ENCODE measurements at places on chromosomes 1 and 21.

DNA sequence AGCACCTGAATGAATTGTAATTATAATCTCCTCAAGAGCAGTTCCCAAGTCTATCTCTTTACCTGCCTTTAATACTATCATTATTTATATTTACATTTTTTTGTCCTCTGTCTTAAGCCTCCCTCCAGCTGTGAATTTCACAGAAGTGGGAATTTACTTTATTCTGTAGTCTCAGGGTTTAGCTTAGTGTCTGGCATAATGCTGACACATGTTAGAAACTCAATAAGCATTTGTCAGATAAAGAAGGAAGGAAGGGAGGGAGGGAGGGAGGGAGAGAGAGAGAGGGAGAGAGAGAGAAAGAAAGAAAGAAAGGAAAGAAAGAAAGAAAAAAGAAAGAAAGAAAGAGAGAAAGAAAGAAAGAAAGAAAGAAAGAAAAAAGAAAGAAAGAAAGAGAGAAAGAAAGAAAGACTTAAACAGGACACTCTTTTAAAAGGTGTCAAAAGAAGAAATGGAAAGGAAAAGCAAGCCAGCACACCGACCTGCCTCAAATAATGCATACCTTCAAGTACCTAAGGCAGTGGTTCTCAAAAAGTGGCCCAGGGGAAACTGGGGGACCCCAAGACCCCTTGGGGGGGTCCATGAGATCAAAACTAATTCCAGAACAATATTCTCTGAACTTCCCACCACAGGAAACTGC is 1.8 kb upstream of the PGLYRP4 start:
- DNase-seq: no peak

DNA sequence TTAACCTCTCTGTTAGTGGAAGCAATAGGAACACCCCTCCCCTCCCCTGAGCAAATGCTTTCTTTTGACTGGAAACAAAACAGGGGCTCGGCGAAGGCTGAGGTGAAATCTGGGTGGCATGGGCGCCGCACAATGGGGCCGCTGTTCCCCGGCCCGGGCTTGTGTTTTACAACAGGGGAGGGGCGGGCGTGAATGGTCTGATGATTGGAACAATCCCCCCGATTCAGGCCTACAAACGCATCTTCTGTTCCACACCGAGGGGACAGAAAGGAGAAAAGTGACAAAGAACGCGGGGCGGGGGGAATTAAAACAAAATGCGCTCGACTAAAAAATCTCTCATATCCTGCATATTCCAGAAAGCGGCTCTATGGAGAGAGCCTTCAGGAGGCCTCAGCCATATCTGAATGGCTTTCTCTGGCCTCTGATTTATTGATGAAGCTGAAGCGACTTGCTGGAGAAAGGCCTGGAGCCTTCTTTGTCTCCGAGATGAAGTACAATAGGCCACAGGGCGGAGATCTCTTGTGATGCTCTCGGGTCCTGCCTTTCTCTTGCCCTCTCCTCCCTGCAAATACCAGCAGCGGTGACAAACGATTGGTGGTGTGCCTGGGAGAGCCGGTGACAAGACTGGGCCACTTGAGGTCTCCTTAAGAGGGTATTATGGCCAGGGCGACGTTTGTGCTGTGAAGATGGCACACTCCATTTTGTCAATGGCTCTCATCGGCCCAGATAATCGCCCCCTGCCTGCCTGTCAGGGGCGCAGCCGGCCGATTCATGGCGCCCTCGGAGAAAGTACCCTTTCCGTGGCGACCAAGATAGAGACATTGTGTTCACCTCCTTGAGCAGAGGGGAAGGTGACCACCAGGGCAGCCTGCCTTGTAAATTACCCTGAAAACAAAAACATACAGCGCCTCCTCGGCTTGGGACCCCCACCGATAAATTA is 47.1 kb upstream of the OLIG2 start:
- DNase-seq: peak; percentile 90

GRCh38 chr21:45386728-45387371 is 18.1 kb upstream of the COL18A1 start:
- no peak for DNase-seq

GRCh38 chr1:38833146-38833545 is 26.4 kb downstream of the RRAGC start:
- no peak for DNase-seq

- DNase-seq: no peak
These were observed 69.1 kb downstream of the SPSB1 start for GRCh38 chr1:9361630-9362260.

DNA sequence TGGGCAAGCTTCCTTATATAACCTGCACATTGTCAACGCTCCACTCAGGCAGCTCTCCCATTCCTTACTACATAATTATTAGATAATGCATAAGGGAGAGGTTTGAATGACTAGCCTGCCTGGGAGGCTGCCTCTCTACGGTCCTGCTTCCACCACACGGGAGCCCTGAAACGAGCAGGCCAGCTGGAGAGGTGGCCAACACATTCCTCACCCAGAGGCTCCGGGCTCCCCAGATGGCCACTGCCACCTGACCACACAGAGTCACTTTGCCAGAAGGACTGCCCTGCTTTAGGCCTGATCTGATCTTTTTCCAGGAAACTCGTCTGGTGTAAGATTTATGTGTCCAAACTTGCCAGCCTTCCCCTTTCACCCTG is 27.9 kb downstream of the HIVEP3 start:
- DNase-seq: no peak

DNA sequence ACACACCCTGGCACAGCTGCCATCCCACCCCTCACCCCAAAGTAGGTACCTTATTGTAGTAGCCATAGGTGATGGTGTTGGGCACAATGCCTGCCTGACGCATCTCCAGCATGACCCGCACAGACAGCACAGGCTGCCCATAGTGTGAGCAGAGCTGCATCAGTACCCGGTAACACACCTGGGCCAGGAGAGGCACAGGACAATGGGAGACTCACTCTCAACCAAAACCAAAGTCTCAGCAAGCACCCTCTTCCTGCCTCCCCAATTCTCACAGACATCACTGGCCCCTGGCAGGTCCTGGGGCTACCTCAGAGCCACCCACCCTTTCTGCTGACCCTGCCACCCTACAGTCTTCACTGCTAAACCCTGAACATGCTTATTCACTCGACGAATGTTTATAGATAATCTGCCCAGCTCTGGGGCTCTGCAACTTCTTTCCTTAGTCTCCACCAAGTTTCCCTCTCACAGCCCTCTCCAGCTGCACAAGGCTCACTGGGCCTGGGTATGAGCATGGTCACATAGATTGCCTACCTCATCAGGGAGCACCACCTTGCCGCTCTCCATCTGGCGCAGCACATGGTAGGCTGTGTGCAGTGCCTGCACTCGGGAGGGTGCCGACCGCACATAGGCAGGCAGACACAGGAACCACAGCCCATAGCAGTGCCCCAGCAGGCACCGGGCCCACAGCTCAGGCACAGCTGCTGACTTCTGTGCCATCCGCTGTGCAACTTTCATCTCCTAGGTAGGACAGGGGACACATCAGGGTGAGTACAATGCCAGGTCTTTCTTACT is 10.3 kb downstream of the DENND4B start:
- DNase-seq: no peak

- DNase-seq: no peak
These were observed 19.3 kb downstream of the KAZN start for GRCh38 chr1:14617791-14618190.

DNA sequence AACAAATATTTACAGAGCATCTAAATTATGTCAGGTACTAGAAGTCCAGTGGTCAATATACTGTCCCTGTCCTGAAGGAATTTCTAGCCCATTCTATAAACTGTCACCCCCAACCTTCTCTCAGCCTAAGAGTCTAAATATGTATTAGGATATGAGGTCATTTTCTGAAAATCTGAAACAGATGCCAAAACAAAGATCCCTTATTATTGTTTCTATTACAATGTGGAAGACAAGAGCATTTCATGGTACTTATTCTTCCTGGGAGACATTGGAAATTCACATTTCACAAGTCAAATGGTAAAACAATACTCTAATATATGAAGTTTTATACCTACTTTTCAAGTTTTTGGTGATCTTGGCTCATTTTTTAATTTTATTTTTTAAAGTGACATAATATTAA is 2.6 kb downstream of the CLCA1 start:
- no peak for DNase-seq

GRCh38 chr1:152148051-152148450 is 11.0 kb downstream of the RPTN start:
- no peak for DNase-seq

- DNase-seq: no peak
These were observed 66.8 kb upstream of the RAB4A start for GRCh38 chr1:229203991-229204632.

DNA sequence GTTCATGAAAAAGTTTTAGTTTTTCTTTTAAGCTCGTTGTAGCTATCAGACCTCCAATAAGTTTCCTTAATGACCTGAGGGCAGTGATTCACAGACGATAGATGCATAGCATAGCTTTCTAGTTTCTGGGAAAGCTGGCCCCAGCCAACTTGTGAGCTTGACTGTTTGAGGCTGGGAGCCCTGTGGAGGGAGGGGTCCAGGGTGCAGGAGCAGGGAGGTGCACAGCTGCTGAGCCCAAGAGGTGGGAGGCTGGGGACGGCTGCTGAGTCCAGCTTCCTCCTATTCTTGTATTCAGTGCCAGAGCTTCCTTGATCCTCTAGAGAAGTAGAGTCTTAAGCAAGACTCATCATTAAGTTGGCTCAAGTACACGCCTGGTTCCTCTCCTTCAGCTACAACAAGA is 11.0 kb upstream of the AVPR1B start:
- no peak for DNase-seq

GRCh38 chr1:89615676-89616598 is 17.0 kb upstream of the LRRC8C start:
- no peak for DNase-seq

DNA sequence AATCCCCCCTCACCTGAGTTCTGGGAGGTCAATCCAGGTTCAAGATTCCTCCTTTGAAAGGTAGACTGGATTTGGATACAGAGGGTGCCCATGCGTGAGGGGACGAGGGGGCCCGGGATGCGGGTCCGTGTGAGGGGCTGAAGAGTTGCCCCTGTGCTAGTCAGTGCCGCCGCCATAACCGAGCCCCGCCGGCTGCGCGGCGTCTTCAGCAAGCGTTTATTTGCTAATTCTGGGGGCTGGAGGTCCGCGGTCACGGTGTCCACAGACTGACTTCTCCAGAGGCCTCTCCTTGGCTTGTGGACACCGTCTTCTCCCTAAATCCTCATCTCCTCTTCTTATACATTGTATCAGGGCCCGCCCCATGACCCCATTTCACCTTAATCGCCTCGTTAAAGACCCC is 20.9 kb upstream of the SAMD11 start:
- DNase-seq: no peak

DNA sequence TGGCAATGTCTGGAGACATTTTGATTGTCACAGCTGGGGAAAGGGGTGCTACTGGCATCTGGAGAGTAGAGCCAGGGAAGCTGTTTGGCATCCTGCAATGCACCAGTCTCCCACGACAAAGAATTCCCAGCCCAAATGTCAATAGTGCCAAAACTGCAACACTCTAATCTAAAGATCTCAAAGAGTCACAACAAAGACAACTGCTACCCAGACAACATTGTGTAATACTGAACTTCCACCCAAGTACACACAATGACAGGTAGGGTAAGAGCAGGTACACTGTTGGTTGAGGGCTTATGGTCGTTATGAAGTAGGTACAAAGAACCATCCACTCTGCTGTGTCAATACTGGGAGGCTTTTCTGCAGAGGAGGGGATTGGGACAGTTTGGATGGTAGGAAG is 8.2 kb upstream of the TMEM51 start:
- DNase-seq: no peak

GRCh38 chr1:204094856-204095634 is 22.1 kb downstream of the SOX13 start:
- DNase-seq: no peak
